LHCN-M2 (cell line): ENCODE measurements at places on chromosomes 11 and 22.

DNA sequence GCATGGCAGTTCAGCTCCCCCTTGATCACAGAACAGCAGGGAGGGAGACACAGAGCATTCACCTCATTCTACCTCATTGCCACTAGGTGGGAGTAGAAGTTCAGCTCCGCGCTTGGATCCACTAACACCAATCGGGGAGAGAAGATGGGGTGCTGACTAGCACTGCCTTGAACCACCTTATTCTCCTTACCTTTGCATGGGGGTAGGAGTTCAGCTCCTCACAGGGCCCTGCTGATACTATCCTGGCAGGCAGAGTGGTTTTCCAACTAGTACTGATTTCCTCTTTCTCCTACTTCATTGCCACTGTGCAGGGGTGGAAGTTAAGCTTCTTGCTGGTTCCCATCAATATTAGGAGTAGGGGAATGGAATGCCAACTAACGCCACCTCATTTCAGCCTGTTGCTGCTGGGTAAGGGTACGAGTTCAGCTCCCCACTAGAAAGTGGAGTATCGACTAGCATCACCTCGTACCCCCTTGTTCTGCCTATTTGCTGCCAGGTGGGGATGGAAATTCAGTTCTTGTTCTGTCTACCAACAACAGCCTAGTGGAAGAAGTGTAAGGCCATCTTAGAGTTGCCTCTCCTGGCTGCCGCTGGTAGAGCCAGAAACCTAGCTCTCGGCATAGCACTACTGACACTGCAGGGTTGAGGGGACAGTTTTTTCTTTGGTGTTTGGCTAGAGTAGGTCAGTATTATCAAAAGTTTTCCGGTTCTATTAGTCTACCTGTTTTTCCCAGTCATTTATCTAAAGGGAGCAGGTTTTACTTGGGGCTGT, 550.9 kb upstream of the CCDC90B start:
- peak; percentile 24 for DNase-seq

DNA sequence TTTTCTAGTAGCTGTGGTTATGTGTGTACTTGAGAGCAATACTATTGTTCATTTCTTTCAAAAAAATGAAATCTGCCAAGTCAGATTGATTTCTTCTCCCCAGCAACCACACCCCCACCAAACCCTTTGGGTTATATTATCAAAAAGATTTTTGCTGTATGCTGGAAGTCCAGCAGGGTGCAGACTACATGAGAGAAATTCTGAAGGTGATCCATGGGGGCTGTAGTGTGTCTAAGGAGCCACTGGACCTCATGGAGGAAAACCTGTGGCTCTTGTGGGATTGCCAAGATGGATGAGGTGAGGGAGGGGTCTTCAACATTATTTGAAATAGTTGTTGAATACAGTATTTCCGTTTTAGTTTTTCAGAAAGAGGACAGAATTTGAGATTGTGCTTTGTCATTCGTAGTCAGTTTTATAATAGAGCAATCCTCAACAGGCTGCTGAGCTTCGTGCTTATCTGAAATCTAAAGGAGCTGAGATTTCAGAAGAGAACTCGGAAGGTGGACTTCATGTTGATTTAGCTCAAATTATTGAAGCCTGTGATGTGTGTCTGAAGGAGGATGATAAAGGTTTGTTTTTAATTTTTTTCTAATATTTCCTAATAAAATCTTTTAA, 3.1 kb downstream of the EIF3M start:
- peak; percentile 33 for DNase-seq

- no peak for DNase-seq
These were observed 198.3 kb upstream of the B3GAT1 start for GRCh38 chr11:134610116-134610910.

GRCh38 chr11:120869097-120869496, 154.8 kb upstream of the TBCEL start:
- no peak for DNase-seq

DNA sequence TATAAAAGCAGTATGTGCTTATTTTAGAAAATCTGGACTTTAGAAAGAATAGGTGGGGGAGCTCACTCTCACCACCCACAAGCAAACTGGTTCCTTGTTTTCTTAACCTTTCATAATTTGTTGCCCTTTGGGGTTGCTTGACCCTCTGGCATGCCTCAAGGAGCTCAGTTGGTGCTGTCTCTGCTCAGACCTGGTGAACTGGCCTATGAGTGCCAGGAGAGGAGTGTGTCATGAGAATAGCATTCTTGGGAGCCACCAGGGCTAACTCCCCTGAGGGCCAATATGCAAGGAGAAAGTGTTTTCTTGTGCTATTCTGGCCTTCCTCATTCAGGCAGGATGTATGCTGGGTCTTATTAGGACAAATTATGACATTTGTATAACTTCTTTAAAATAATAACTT, 21.0 kb upstream of the AMOTL1 start:
- peak; percentile 28 for DNase-seq

DNA sequence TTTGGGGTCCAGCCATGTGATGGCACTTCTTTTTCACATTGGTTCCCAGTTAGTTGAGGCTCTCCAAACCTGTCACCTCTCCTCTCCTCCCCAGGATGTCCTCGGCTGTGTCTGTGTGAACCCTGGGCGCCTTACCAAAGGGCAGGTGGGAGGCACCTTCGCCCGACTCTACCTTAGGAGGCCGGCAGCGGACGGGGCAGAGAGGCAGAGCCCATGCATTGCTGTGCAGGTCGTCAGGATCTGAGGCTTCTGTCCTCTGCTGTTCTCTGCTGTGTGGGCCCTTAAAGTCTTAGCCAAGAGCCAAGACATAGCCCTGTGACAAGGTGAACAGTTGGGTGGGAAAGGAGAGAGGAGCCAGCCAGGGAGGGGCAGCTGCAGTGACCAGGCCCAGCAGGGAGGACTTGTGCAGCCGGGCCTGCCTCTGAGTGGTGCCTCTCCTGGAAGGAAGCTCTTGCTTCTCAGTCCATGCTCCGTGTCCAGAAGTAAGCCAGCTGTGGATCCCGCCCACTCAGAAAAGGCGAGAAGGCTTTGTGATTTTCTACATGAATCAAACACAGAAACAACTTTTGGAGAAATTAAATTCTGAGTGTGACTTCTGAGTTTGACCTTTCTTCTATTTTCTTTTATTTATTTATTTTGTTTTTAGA, 17.5 kb upstream of the CDC42EP2 start:
- DNase-seq = no peak

DNA sequence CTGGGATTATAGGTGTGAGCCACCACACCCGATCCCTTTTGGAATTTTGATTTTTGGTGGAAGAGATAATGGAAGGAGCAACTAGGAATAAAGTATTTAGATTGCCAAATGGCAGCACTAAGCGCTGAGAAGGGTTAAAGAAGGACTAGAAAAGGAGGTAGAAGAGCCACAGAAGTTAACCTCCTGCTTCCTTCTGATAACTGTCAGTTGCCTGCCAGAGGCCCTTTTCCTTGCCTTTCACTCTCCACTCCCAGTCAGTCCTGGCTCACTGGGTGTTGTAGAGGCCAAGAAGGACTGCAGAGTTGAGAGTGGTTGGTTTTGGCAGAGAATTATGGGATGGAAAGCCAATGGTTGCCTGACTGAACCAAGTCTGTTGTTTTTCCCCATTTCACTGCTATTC, 19.3 kb downstream of the ZC3H12C start:
- no peak for DNase-seq

DNA sequence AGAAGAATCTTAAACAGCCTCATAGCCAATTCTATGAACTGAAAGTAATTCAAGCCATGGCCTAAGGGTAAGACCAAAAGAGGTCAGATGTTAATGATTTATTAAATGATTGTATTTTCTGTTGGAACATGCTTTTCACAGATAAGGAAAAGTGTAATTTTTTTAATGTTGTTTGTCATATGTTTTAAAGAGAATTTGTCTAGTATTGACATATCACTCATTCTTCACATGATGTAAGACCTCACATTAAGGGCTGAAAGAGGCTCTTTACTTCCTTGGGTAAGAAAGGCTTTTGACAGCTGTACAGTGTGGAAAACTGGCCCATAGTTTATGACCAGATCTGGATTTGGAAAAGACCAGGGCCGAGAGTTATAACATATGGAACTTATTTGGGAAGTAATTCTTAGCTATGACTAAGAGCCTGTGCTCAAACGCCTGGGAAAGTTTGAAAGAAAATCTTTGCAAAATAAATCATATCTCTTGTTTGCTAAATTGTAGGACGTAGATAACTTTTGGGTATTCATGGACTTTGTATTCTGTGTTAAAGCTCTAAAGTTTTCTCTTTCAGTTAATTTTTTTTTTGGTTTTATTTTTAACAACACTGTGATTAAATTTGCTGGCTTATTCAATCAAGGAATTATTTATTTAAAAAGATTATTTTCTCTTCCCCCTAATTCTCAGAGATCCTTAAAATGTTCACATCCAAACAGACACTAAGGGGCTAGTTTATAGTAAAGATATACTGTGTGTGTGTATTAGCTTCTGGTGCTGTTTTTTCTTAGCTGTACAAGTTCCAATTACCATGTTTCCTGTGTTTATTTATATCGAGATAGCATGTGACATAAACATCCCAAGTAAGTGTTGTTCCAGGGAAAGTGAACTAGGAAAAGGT, 162.2 kb downstream of the ARHGAP42 start:
- DNase-seq = peak; percentile 16

DNA sequence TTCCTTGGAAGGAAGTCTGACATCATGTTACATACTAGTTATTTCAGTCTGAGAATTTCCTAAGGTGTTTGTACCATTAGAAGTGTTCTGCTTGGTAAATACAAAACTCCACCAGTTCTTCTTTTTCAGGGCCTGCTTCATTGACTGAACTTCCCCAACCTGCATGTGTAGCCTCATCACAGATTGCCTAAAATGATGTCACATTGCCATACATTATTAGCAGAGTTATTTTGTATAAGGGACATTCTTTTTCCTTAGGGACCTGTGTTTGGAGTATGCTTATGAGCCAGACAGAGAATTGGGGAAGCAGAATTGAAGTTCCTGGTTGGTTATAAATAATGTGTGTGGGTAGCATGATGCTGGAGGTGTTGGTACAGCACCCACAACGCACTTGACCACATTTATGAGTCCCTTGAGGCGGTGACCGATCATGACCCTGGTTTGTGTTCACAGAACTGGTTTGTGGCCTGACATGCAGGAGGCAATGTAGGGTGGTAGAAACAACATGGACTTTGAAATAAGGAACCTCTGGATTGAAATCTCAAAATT, 16.4 kb upstream of the MMP7 start:
- peak; percentile 29 for DNase-seq

DNA sequence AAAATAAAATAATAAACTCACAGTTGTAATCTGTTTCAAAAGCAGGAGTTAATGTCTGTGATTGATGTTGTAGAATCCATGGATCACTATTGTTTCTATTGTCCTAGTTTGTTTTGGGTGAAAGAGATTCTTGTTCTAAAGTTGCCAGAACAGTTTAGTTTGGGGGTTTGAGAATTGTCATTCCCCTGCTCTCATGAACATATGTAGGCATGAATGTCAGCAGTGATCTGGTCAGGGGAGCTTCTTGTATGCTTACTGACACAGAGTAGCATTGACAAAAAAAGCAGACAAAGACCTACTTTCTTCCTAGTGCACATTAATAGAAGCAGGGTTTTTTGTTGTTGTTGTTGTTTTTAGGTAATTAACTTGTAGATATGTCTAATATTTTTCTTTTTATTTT, 38.6 kb downstream of the ARHGAP1 start:
- no peak for DNase-seq
